Head of caudate nucleus (tissue), 42 donors: ENCODE measurements at places on chromosomes 2 and 18.

- DNase-seq = no peak
Measured at GRCh38 chr2:10900216-10901109, 11.3 kb upstream of the KCNF1 start.

DNA sequence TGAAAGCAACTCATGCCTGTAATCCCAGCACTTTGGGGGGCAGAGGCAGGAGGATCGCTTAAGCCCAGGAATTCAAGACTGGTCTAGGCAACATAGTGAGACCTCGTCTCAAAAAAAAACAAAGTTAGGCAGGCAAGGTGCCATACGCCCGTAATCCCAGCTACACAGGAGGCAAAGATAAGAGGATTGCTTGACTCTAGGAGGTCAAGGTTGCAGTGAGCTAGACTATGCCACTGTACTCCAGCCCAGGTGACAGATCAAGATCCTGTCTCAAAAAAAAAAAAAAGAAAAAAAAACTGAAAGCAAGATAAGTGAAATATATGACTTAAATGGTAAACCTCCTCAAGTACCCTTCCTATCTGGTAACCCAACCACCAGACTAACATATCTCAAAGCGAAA, 59.8 kb downstream of the USP34 start:
- no peak for DNase-seq

- no peak for DNase-seq
Measured at GRCh38 chr2:44351676-44352075, 9.6 kb downstream of the PREPL start.

GRCh38 chr2:201136889-201137321, 20.9 kb downstream of the CFLAR start:
- no peak for DNase-seq

- DNase-seq = peak; percentile 3
Measured at GRCh38 chr18:79802298-79802697, 4.6 kb downstream of the KCNG2 start.

DNA sequence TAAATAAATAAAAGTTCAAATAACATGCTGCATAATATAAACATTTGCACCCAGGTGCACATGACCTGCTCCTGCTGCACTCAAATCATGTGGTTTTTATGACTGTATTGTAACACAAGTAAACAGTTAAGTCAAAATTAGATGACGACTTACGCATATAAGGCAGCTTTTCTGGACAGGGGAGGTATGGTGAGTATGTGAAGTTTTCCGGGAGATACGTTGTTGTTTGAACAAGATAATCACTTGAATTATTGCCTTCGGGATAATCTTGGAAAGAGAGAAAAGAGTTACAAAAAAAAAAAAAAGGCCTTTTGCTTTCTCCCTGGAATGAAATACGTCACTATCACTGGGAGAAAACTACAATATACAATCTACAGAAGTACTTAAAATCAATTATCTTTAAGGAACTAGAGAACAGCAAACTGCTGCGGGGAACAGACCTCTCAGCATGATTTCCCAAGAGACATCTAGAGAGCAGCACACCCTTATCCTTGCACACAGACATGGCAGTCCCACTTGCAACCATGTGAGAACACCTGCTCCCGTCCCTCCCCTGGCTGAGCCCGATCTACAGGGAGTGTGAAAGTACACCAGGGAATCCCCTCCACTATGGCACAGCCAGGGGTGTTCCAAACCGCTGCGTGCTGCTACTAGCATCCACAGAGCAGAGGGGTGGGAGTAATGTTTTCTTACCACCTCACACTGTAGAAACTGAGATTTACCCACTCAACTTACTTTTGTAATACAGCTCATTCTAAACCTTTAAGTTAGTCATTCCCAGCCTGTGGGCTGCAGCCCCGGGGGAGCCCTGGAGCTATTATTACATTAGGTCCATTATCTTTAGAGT, 26.3 kb downstream of the B4GALT6 start:
- no peak for DNase-seq

- no peak for DNase-seq
Measured at GRCh38 chr2:29706171-29706720, 215.1 kb downstream of the ALK start.

- DNase-seq = peak; percentile 59
Measured at GRCh38 chr2:96927405-96928171, 57.7 kb upstream of the SEMA4C start.

- DNase-seq = no peak
Measured at GRCh38 chr2:132429941-132430573, 13.5 kb downstream of the GPR39 start.

DNA sequence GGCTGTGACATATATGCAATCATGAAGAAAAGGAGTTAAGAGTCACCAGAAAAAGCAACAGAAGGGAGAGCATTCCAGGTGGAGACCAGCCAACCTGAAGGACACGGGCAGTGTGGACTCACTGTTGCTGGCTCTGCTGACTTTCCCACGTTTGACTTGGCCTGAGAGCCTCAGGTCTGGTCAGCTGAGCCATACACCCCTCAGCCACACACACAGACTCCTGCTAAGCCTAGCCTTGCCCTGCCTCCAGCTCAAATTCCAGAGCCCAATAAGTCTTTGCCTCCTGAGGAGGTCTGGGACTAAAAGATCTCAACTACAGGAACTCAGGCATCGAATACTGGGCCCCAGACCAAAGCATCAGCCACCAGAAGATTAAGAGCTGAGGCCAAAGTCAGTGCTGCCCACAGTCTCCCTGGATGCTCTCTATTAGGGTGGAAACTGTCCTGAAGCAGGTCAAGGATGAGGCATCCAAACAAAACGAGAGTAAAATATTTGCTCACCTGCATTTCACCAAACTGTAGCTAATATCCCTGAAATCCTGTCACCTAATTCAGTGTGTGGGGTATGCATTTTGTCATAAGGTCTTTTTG, 23.3 kb downstream of the CACNB4 start:
- no peak for DNase-seq

- DNase-seq = no peak
Measured at GRCh38 chr18:79608535-79608934, 71.1 kb upstream of the CTDP1 start.

- no peak for DNase-seq
Measured at GRCh38 chr2:233638836-233639235, 2.6 kb downstream of the UGT1A10 start.

DNA sequence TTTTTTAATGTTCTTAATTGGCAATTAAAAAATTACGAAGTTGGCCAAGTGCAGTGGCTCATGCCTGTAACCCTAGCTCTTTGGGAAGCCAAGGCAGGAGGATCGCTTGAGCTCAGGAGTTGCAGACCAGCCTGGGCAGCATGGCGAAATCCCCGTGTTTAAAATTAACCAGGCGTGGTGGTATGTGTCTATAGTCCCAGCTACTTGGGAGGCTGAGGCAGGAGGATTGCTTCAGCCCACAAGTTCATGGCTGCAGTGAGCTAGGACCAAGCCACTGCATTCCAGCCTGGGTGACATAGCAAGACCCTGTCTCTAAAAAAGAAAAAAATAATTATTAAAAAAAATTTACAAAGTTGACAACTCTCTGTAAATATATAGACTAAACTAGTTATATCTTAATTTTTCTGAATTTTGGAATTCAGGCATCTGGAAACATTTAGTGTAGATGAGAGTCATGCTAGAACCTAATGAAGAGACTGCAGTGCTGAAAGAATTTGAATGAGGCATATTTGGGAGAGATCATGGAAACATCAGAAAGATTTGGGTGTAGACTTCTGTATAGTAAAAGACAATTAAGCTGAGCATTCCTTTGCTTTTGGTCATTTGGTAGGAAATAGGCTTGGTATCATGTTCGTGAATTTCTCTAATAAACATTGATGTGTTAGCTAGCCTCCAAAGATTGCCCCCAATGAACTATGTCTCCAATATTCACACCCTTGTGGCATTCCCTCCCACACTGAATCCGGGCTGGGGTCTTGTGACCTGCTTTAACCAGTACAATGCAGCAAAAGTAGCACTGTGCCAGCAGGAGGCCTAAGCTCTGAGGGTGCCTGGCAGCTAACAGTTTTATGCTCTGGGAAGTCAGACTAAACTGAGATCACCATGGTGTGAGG, 4.2 kb upstream of the ROCK1 start:
- DNase-seq = no peak

DNA sequence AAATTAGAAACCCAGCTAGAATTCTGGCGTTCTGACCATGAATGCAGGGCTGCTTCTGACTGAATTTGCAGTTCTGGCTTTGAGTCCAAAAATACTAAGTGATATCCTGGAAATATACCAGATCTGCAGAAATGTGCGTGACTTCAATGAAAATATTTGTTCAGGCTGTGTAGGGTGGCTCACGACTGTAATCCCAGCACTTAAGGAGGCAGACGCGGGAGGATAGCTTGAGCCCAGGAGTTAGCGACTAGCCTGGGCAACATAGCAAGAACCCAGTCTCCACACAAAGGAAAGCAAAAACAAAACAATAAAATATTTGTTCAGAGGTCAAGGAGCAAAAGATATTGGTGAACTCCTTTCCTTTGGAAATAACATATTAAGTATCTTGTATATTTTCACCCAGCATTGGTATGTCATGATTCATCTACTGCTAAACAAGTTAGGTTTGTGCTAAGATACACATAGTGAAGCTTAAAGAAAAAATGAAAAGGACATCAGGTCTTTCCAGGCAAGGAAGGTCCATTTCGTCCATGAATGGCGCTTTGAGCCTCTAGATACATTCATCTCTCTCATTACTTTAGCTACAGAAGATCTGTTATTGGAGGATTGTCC, 239.2 kb downstream of the CMPK2 start:
- no peak for DNase-seq

- no peak for DNase-seq
Measured at GRCh38 chr2:221533299-221533698, 38.8 kb downstream of the EPHA4 start.

GRCh38 chr18:6781142-6781714, 51.7 kb downstream of the ARHGAP28 start:
- no peak for DNase-seq

DNA sequence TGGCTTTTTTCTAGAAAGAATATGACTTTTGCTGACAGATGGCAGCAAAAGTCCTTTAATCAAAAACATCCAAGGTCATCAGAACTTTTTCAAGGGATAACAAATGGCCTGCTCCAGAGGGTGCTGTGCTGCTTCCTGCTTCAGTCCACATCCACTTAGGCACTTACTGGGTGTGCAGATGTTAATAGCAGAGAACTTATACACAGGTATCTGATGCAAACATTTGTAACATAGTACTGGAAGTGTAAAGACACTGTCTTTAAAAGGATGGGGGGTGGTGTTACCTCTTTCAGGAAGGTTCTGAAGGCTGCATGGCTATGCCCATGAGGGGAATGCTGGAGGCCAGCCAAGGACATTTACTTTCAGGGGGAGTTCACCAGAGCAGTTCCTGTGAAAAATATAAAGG, 5.5 kb downstream of the HOXD8 start:
- no peak for DNase-seq

DNA sequence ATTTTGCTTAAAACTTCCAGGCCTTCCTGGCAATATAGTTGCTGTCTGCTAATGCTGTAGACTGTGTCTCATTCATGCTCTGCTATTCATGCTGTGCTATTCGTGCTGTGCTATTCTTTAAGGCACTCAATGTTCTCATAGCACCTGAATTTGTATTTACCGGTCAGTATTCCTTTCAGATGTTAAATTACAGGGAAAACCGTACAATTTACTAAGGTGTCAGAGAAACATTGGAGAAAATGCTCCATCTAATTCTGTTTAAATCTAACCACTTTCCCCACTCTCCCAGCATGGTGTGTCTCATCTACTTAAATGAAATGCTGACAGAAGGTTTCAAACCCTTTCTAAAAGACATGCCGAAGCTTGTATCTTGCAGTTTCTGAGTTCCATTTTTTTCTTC, 25.0 kb downstream of the FAM171B start:
- no peak for DNase-seq

GRCh38 chr18:63887424-63887823, at the start of gene SERPINB2:
Gene SERPINB2 (plus strand): TSS chr18:63887705. CDS start chr18:63891445, 3,740 bp downstream.
- DNase-seq = no peak

DNA sequence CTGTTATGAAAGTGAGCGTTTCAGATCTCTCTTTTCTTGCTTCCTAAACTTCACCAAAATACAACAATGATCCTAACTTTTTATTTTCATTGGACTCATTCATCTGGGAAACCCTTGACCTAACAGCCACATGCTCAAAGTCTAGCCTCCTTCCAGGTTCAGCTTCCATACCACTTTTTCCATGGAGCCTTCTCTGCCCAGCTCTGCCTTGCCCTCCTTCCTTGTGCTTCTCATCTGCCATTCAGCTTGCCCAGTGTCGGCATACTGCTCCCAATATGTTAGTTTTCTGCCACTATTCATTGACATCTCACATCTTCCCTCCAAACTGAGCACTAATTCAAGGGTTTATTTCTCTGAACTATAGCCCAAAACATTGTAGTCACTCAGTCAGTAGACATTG, 214.7 kb downstream of the RAD51AP2 start:
- DNase-seq = no peak

DNA sequence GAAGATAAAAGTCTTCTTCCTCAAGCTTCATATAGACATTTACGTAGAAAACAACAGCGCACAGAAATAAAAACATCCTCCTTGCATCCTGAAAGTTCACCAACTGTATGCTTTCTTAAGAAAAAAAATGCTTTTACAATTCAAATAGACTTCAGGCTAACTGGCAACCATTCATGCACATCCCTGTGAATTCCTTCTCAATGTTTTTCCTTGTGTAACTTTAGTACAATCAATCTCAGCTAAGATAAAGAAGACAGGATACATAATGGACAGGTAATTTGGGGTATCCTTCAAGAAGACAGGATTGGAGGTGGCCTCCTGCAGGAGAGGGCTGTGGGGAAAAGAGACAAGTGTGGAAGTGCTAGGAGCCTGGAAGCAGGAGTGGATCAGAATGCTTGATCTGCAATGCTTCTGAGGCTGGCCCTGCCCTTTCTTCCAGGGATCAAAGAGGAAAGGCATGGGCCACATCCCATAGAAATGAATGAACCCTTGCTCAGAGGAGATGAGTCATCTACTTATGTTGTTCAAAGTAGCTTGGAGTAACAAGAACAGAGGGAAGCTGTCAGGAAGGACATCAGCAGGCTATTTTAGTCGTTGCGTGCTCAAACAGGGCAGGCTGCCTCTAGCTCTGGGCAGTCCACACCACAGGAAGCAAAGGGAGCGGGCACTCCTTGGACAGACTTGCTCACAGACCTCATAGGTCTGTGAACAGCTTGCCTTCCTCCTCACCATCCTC, 126.6 kb downstream of the TMEM131 start:
- DNase-seq = no peak

GRCh38 chr18:49206717-49207116, 253.7 kb downstream of the DYM start:
- no peak for DNase-seq

DNA sequence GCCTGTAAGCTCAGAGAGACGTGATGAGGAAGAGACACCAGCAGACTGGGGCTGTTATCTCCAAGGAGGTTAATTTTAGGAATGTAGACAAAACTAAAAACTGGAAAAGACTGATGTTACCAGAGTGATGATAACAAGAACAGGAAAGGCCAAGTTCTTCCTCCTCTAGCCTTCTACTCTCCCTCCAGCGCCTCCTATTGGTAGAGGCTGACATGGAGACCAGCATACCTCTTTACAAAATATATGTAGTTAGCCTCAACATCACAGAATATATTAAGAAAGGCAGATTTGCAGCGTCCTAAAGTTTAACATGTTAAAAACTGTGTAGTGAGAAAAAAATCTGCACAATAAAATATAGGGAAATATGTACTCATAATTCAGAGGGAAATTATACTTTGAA, 66.0 kb downstream of the TCF4 start:
- peak; percentile 75 for DNase-seq

GRCh38 chr2:217650229-217650628, 352.6 kb downstream of the TNS1 start:
- no peak for DNase-seq
